ENCODE measurements at places on chromosomes 6 and 20.

GRCh38 chr6:107496892-107497684 lies 7.2 kb downstream of the SOBP start:
- no peak for DNase-seq

GRCh38 chr6:25623879-25624278 lies 28.1 kb upstream of the SCGN start:
- no peak for DNase-seq

DNA sequence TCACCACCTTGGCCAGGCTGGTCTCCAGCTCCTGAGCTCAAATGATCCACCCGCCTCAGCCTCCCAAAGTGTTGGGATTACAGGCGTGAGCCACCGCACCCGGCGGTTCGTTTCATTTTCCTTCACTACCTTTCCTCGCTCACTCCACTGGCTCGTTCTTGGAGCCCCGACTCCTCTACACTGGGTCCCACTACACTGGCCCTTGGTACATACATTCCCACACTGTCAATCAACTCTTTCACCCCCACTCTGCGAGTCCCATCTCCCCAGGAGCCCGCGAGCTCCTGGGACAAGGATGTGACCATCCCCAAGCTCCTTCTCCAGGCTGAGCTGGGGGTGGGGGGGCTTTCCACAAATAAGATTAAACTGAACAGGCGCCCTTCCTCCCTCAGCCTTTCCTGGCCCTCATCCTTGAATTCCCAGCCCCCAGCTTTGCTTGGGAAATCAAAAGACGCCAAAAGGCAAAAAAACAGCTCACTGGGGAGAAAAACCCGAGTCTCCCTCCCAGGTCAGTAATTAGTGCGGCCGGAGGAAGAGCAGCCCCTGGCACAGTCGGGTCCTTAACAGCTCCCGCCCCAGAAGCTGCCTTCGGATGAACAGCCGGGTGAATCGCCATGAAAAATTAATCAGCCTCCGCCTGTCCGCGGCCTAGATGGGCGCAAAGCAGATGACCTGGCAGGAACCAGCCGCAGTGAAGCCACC lies 42.8 kb upstream of the LY86 start:
- DNase-seq, result no peak

GRCh38 chr20:24991897-24992486 lies 559 bp downstream of the APMAP start:
- no peak for DNase-seq

DNA sequence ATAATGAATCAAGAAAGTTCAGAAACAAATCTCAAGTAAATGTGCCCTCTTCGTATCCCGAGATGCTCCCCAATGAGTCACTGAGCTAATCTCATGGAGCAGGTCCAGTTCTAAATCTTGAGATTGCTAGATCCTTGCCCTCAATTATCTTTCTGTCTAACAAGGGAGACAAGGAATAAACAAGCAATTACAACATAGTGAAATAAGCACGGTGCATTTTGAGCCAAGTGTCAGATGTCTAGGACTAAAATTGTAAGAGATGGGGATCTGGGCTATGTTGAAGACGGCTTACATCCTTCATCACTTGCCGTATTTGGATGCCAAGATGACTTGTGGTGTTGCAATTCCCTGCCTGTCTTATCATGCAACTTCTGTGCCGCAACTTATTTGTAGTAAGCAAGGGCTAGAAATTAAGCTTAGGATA lies 56.5 kb upstream of the ADGRF1 start:
- DNase-seq, result no peak

GRCh38 chr6:143901885-143902750 lies 37.8 kb downstream of the ZC2HC1B start:
- no peak for DNase-seq

DNA sequence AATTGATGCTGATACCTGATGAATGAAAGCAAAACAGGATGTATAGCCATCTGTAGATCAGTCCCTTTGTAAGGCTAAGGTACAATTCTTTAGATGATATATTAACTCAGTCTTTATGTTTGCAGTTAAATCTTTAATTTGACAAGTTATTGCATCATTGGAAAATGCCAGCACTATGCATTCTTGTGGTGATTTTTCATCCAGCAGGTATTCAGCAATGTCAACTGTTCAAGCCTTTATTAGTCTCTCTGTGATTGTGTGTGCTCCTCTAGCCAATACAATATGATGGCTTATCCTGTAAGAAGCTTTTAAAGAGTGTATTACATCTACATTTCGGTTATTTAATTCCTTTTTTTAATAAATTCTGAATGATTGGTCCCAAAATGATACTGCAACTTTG lies 34.3 kb downstream of the HLA-DMB start:
- DNase-seq, result no peak

GRCh38 chr6:162602759-162603158 lies 124.8 kb downstream of the PRKN start:
- no peak for DNase-seq

DNA sequence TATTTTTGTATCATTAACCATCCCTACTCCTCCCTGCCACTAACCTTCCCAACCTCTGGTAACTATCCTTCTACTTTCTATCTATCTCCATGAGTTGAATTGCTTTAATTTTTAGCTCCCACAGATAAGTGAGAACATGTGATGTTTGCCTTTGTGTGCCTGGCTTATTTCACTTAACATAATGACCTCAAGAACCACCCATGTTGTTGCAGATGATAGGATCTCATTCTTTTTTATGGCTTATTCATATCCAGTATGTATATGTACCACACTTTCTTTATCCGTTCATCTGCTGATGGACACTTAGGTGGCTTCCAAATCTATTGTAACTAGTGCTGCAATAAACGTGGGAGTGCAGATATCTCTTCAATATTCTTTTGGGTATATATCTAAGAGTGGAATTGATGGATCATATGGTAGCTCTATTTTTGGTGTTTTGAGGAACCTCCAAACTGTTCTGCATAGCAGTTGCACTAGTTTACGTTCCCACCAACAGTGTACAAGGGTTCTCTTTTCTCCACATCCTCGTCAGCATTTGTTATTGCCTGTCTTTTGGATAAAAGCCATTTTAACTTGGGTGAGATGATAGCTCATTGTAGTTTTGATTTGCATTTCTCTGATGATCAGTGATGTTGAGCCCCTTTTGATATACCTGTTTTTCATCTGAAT lies 201.4 kb downstream of the ARHGAP18 start:
- no peak for DNase-seq

DNA sequence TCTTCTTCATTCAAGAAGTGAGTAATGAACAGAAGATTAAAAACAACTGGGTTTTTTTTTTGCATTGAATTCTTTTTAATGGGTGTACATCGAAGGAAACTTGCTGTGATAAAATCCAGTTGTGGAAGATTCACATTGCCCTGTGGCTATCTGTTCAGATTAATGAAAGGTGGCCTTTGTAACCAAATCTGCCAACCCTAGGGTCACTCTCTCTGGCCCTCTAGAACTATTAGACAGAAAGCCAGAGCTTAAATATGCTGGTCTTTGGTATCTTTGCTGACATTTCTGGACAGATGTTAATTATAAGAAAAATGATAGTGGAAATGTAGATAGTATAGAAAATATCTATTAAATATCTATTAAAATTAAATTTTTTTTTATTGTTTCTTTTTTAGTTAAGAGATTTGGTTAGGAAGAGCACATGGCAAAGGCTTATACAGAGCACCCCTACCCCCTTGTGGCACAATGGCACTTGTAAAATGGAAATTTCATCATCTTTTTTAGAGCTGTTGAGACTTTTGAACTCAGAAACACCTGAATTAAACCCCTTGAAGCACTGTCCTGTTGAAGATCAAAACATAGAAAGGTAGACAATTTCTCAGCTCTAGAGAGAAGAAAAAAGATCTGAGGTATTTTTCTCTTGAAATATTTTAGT lies 572.5 kb downstream of the PKHD1 start:
- DNase-seq, result no peak

- DNase-seq, result no peak
These were observed 63.8 kb upstream of the EIF2S2 start for GRCh38 chr20:34175879-34176278.

DNA sequence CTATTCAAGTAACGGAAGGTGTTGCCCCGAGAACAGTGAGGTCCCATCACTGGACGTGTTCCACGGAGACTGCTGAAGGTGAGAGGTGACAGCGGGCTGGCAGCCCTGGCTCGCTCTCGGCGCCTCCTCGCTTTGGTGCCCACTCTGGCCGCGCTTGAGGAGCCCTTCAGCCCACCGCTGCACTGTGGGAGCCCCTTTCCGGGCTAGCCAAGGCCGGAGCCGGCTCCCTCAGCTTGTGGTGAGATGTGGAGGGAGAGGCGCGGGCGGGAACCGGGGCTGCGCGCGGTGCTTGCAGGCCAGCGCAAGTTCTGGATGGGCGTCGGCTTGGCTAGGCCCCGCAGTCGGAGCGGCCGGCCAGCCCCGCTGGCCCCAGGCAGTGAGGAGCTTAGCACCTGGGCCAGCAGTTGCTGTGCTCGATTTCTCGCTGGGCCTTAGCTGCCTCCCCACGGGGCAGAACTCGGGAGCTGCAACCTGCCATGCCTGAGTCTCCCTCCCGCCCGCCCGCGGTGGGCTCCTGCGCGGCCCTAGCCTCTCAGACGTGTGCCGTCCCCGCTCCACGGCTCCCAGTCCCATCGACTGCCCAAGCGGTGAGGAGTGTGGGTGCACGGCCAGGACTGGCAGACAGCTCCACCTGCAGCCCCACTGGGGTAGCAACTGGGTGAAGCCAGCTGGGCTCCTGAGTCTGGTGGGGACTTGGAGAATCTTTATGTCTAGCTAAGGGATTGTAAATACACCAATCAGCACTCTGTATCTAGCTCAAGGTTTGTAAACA lies 77.6 kb downstream of the RNF182 start:
- no peak for DNase-seq

- no peak for DNase-seq
These were observed 107.7 kb upstream of the BTN3A2 start for GRCh38 chr6:26257272-26257671.

DNA sequence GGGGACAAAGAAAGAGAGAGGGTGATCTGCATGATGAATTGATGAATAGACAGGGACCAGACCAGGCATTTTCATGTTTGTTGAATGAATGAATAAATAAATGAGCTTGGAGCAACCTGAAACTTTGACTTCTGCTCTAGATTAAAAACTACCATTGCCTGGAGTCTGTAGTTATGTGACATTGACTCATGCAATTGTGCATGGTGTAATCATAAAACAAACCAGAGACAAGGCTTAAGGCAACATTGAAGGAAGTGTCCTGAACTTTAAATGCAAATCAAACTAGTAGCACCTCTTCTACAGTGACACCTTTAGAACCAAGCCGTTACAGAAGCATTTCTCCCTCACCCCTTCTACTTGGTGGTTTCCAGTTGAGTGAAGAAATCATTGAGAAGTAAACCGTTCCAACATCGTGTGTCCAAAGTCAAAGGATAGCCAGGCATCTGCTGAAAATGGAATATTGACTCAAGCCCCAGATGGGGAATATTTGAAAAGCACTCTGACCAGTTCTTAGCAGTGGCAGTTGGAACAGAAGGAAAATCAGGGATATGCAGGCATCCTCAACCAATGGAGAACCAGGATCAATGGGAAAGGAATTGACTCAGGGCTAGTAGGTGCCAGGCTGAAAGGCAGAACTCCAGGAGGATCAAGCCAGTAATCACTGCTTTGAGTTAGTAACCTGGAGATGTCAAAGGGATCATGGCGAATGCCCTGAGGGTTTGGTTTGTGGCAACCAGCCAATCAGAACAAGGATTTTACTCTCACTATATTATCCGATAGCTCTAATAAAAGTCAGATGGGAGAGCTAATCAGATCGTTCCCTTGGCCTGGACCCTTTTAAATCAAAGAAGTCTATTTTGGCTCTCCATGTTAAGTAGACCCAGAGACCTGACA lies 171.2 kb upstream of the TSHZ2 start:
- no peak for DNase-seq

- DNase-seq, result no peak
These were observed 408.6 kb downstream of the RNF144B start for GRCh38 chr6:18795726-18796125.

GRCh38 chr20:50885068-50885467 lies 46.2 kb downstream of the ADNP start:
- no peak for DNase-seq

GRCh38 chr6:97048771-97049170 lies 124.2 kb downstream of the KLHL32 start:
- no peak for DNase-seq

DNA sequence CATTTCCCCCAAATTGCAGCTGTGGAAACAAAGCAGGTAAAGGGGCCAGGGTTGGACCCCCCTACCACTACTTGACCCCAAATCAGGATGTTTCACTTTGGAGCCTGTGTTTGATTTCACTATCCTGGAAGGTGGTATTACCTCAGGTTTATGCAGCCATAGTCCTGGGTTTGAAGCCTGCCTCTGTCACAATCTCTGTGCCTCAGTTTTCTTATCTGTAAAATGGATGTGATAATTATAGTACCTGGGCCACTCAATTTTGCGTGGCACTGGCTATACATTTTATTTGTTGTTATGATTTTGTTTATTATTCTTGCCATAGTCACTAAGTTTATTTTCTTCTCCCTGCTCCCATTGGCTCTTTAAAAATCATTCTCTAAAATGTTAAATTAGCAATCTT lies 26.7 kb downstream of the JARID2 start:
- DNase-seq, result no peak

GRCh38 chr6:551829-552350 lies 105.0 kb downstream of the HUS1B start:
- no peak for DNase-seq

DNA sequence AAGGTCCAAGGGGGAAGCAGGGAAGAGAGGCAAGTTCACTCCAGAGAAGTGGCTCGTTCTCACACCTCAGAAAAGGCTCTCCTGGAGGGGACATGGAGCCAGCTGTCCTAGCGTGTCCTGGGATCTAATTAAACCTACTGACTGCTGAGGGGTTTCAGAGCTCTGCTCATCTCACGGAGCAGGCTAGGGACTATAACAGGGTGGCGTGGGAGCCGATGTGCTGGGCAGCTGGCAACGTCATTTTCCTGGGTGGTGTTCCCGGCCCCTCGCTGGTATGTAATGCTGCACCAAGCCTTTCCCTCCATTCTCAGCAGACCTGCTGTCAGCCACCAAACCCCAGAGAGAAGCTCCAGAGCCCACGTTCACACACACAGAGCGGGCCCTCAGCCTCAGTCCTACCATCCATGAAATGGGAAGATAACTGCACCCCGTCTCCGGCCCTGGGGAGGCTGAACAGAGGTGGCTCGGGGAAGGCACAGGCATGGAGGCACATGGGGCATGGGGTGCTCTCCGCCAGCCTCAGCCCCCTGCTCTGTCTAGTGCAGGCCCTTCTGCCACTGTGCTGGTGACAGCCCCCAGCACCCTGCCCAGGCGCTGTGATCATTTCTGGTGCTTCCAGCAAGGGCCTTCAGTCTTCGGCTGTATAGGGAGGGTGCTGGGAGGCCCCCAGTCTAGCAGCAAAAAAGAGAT lies 1.9 kb downstream of the CST7 start:
- no peak for DNase-seq

- no peak for DNase-seq
These were observed 24.0 kb downstream of the CMTR1 start for GRCh38 chr6:37456816-37457560.

GRCh38 chr6:141437685-141438084 lies 695.0 kb upstream of the GJE1 start:
- no peak for DNase-seq
